Tibial artery (tissue), 4 donors: ENCODE measurements at places on chromosomes 3 and 15.
A peak's percentile ranks its signal among the peaks of the same experiment; 100 is the strongest.

DNA sequence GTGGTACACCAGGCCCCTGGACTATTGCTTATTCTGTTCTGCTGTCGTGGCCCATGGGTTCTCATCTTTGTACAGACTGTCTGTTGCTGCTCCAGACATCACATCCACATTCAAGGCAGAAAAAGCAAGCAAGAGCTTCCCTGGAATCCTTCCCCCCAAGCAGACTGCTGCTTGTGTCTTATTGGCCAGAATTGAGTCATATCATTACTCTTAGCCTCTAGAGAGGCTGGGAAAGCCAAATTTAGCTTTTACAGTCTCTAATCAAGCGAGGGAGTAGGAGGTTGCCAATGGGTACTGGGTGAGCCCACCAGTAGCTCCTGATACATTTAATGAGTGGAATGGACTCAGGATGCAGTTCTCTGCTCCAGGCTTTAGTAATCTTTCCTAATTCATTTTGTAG lies 39.4 kb downstream of the RAB6B start:
- peak; percentile 5 for DNase-seq

DNA sequence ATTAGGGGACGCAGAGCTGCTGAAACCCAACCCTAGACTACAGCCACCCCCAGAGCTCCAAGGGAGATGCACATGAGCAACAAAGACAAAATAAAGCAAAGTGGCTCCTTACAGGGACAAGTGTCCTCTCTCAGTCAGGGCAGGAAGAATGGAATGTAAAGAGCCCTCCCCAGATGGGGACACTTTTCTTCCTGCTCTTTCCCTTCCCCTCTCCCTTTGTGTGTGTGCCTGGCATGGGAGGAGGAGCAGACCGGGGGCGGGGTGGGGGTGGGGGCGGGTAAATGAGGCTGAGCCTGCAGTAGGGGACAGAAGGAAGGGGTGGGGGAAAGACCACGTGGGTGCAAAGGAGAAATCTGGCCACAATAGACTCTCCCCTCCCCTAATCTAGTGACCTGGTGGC lies 37.4 kb downstream of the ACAA1 start:
- no peak for DNase-seq

GRCh38 chr15:62719316-62719715 lies 323.2 kb upstream of the TPM1 start:
- no peak for DNase-seq

GRCh38 chr3:50518436-50518835 lies 15.0 kb upstream of the CACNA2D2 start:
- no peak for DNase-seq

GRCh38 chr3:23071758-23072157 lies 131.4 kb upstream of the UBE2E2 start:
- no peak for DNase-seq

DNA sequence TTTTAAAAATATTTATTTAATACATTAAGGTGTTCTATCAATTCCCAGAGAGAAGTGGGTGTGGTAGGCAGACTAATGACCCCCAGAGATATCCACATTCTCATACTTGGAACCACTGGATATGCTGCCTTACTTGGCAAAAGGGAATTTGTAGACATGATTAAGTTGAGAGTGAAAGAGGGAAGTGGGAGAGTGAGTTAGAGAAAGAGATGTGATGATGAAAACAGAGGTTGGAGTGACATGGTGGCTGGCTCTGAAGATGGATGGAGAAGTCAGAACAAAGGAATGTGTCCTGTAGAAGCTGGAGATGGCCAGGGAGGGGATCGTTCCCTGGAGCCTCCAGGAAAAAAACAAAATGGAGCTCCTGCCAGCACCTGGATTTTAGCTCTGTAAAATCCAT lies 32.0 kb downstream of the TNFAIP8L3 start:
- no peak for DNase-seq

GRCh38 chr15:25481208-25481859 lies 42.5 kb upstream of the UBE3A start:
- no peak for DNase-seq

DNA sequence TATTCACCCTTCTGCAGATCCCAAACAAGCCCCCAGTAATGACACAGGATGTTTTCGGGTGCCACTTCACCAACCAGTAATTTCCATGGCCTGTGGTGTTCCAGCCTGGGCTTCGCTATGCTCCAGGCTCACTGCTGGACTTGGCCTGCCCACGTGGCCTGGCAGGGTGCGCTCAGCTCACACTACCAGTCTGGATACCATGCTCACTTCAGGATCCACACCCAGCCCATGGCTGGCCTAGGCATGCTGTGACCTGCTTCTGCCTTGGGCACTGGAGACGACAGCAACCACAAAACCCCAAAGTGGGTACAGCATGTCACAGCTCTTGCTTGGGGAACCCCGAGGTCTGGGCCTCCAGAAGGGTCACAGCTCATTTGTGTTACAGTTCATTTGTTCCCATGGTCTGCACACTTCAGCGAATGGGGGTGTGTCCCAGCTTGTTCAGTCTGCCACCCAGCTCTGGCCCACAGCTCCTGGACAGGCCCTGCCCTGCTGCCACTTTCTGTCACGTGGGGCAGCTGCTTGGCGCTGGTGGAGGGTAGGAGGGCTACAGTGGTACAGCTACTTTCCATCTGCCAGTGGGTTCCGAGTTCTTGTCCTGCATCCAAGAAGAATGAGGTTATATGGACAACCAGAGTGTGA lies 650.8 kb downstream of the MCTP2 start:
- DNase-seq = no peak

GRCh38 chr15:65460741-65461347 lies 38.1 kb upstream of the IGDCC4 start:
- DNase-seq = no peak

- DNase-seq = no peak
Observed at GRCh38 chr15:95558916-95559315, 771.6 kb upstream of the NR2F2 start.

GRCh38 chr3:56725175-56725574 lies 42.1 kb upstream of the TASOR start:
- no peak for DNase-seq

DNA sequence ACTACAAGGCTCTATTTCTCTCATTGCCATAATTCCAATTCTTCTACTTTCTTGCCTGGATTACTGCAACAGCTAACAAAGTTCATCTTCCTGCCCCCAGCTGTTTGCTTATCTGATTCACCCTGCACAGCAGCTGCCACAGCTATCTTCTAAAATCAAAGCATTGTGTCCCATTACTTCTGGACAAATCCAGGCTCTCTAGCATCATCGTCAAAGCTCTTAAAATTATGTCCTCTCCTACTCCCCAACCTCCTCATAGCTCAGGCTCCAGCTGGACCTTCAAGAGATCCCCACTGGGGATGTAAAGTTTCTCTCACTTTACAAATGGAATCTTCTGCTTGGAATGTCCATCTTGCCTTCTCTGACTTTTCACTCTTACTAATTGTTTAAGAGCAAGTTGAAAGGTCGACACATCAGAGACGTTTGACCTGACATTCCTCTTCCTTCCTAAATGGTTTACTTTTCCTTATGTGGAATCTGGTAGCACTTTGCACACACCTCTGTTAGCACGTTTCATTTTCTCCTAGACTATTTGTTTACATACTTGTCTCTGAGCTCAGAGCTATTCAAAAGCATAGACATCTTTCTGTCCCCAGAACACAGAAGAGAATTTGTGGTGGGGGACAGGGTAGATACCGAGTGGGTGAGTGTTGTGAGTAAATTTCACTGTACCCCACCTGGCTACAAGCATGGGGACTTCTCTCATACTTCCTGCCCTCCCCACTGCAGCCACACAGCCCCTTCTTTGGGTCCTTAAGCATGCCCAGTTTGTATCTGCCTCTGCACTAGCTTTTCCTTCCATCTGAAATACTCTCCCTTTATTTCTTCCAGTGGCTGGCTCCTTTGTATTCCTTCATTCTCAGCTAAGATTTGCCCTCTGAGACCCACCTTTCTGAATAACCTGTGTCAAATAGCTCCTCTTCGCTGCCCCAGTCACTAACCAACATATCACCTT lies 77.9 kb downstream of the SERPINI1 start:
- no peak for DNase-seq

DNA sequence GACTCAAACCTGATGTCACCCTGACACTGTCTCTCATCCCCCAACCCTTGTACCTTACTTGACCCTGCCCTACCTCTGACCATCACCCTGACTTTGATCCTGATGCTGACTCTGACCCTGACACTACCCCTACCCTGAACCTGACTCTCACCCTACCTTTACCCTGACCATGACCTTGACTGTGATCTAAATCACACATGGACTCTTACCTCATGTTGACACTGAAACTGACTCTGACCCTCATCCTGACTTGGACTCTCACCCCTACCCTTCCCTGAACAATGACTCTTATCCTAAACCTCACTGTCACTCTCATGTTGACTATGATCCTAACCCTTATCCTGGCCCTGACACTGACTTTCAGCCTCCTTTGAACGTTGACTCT lies 21.7 kb upstream of the SLC25A26 start:
- no peak for DNase-seq

- no peak for DNase-seq
Observed at GRCh38 chr15:43229977-43230376, 9.2 kb upstream of the EPB42 start.

GRCh38 chr3:133413161-133414020 lies 13.5 kb downstream of the BFSP2 start:
- DNase-seq = no peak

DNA sequence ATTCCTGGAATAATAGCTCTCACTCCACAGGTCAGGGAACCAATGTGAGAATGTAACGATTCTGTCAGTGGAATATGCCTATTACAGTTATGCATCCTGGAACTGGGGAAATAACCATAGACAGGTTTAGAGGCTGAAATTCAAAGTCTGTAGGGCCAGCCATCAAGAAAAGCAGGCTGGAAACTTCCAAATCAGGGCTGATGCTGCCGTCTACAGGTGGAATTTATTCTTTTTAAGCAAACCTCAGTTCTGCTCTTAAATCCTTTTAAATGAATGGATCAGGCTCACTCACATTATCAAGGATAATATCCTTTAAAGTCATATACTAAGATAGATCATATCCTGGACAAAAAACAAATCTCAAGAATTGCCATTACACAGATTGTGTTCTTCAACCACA lies 699.8 kb downstream of the NR2F2 start:
- DNase-seq = no peak

DNA sequence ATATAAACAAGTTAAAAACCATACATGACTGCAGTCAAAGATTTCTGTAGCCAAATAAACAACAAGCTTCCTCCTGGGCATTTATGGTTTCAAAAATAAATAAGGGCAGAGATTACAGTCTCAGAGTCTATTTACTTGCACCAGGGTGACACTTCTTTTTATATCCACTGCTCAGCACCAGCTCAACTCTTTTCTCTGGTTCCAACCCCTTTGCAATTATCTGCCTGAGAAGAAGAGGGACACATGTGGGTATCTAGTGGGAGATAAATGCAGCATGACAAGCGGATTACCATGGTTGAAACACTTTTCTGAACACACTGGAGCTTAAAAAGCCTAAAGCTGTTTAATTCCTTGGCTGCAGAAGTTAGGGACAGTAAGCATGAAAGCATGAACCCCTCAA lies 311.5 kb downstream of the CNTN3 start:
- no peak for DNase-seq

- DNase-seq = peak; percentile 79
Observed at GRCh38 chr3:143786219-143787191, 61.8 kb downstream of the SLC9A9 start.

- no peak for DNase-seq
Observed at GRCh38 chr3:14976317-14976716, 28.9 kb downstream of the NR2C2 start.

DNA sequence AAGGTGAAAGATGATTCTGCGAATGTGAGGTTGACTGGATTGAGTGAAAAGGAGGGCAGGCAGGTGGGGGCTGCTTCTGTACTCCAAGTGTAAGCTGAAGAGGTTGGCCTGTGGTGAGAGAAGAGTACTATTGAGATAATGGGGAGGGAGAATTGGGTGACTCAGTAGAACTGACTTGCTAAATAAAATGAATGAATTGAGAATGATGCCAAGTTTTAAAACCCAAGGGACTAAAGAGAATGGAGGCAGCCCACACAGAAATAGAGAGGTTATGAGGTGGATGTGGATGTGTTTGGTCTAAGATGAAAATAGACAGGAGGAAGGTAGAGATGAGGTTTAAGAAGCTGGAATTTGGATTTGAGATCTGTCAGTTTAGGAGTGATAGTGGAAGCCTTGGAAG lies 5.9 kb downstream of the MME start:
- DNase-seq = no peak

GRCh38 chr3:42340466-42340865 lies 69.9 kb downstream of the LYZL4 start:
- no peak for DNase-seq

DNA sequence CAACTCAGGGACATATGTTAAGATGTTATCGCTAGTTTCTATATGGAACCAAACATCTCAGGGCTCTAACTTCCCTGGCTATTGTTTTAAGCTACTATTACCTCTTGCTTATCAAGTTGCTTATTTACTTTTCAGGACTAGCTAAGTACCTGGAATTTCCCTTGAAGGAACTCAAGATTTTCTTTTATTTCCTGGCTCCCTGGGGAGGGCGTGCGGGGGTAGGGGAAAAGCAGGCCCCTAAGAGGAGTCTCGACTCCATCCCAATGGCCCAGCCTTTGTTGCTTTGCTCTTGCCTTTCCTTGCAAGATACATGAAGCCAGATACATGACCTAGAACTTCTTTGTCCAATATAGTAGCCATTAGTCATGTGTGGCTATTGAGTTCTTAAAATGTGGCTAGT lies 76.9 kb upstream of the STXBP5L start:
- DNase-seq = no peak

- peak; percentile 99 for DNase-seq
Observed at GRCh38 chr15:101201411-101202174, 50.3 kb downstream of the CHSY1 start.

DNA sequence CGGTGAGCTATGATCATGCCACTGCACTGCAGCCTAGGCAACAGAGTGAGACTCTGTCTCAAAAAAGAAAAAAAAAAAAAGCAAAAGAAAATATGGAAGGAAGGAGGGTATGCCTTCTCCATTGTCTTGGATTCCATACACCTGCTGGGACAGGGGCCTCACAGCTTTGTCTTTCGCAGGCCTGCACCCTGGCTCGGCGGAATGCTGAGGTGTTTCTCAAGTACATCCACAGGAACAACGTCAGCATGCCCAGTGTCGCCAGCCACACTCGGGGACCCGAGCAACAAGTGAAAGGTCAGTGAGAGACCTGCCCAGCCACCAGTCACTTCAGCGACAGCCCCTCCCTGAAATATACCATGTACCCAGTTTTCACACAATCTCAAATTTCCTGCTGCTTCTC lies 288.5 kb upstream of the UMPS start:
- no peak for DNase-seq

DNA sequence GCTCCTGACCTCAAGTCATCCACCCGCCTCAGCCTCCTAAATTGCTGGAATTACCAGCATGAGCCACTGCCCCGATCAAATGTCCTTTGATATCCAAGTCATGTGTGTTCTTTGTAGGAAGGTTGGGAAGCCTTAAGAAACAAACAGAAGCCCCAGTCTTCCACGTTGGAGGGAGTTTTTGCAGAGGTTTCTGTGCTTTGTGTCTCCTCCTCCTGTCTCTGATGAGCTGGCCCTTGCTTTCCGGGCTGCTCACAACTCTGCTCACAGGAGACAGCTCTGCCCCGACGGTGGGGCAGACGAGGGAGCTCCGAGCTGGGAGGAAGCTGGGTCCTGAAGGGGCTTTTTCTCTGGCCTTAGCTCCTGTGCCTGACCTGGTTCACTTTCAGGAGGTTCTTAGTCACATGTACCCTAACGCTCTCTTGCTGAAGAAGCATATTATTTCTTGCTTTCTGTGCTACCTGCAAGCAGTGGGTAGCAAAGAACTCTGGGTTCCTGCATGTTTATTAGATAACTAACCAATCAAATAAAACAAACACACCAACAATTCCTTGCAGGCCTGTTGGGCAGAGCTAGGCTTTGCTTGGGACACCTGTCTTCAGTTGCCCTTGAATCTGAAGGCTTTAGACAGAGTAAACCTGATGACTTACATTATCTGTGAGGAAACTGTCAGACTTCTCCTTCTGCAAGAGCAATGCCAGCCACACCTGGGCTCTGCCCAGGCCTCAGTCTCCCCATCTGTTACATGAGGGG lies 52.6 kb upstream of the SMAD6 start:
- no peak for DNase-seq
